Left cardiac atrium (tissue), 4 donors: ENCODE measurements at places on chromosomes 6 and 20.
A peak's percentile ranks its signal among the peaks of the same experiment; 100 is the strongest.

- no peak for DNase-seq
These were observed 197.2 kb upstream of the GGTLC1 start for GRCh38 chr20:24185791-24186190.

DNA sequence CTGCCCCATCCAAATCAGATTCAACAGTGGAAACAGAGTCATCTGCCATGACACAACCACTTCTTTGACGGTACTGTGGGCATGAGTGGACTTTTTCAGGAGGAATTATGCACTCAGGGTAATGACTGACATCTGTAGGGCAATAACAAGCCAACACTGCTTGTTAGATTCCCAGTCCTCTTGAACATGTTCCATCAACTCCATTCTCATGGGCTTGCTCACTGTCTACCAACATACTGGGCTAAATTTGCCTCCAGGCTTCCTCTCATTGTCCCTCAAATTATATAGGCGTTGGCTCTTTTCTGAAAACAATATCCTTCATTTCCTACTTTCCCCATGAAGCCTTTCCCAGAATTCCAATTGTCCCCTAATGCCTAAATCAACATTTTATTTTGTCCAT lies 43.1 kb downstream of the ANKEF1 start:
- no peak for DNase-seq

DNA sequence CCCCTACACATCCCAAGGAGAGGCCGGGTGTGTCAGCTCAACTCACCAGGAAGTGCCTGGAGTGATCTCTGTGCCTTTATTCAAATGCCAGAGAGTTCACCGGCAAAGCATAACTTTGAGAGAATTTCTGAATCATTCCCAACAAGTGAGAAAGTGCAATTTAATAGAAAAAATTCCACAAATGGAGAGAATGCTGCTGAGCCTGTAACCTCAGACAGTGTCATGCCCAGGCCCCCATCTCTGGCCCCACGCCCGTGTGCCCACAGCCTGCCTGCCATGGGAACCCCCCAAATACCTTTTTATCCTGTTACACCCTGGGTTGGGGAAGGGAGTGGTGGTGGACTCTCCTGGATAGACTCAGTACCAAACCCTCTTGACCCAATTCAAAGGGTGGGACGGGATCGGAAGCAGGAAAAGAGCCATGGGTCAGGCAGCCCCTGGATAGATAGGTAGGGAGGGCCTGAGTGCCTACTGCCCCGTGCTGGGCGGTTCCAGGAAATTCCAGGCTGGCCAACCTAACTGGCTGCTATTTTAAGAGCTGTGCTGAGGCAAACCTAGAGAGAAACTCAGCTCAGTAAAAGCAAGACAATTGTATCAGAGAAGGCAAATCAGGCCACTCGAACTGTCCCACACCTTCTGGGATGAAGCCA lies 179.0 kb upstream of the FOXA2 start:
- peak; percentile 59 for DNase-seq

GRCh38 chr6:75081921-75082320 lies 123.9 kb downstream of the COL12A1 start:
- DNase-seq: no peak

- DNase-seq: no peak
These were observed 12.8 kb upstream of the MTFR2 start for GRCh38 chr6:136262940-136263339.

GRCh38 chr20:2631228-2631627 lies 21.2 kb upstream of the NOP56 start:
- no peak for DNase-seq

- DNase-seq: no peak
These were observed 135.1 kb upstream of the COL21A1 start for GRCh38 chr6:56382416-56382940.

GRCh38 chr6:163405412-163406309 lies 8.9 kb upstream of the QKI start:
- peak; percentile 68 for DNase-seq

GRCh38 chr20:21303872-21304586 lies 898 bp downstream of the XRN2 start:
- no peak for DNase-seq

GRCh38 chr20:428658-429200 lies 20.6 kb downstream of the RBCK1 start:
- DNase-seq: no peak

- DNase-seq: peak; percentile 72
These were observed 357.1 kb downstream of the MAFB start for GRCh38 chr20:40331807-40332560.

DNA sequence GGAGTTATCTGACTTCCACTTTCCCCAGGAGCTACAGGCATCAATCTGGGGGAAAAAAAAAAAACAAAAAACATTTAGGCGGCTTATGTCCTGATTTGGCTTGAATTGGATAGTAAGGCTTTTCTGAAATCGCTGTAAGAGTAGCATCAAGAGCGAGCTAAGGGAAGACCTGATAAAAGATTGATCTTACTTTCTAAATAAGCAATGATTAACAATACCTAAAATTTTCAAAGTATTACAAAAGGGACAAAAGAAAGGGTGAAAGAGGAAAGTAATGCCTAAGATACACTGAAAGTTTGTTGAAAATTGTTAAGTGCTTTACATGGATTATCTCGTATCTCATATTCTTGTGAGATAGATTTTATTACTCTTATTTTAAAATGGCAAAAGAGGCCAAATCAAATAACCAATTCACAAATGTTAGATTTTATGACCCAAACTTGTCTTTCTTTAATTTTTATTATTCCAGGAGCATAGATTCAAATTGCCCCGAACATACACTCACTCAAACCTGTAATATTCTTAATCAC lies 106.4 kb upstream of the PRSS16 start:
- no peak for DNase-seq

DNA sequence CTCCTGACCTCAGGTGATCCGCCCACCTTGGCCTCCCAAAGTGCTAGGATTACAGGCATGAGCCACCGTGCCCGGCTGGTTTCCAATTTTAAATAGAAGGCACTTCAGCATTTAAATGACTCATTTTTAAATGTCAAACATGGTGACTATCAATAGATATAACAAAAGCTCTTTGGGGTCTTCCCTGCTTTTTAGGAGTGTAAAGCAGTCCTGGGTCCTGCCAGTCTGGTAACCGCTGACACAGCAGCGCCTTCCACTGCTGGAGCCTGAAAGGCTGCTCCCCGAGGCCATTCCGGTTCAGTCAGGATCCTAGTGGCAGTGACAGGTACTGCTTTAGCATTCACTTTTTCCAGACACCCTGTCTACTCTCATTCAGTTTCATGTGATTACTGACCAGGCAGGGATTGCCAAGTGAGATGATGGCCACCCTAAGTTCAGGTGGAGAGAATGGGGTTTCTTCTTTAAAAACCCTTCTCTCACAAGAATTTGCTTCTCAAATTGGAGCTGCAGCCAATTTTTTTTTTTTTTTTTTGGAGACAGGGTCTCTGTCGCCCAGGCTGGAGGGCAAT lies 5.1 kb downstream of the DIDO1 start:
- peak; percentile 40 for DNase-seq

GRCh38 chr6:33748841-33749240 lies 2.1 kb upstream of the IP6K3 start:
- no peak for DNase-seq

DNA sequence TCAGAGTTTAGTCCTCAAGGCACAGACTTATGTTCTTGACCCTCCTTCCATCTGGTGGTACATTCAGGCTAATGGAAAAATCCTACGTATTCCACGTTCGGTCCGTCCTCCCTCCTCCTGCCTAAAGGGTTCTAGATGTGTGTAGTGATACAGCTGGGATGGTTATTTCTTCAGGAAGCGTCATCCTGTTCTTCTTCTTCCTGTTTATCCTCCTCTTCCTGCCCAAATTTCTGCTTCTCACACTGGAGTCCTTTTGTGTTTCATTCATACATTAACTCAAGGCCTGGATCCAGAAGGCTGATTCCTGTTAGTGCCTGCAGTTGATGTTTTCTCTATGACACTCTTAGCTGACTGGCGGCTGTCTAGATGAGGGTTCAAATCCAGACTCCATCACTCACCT lies 16.8 kb upstream of the UNC93A start:
- no peak for DNase-seq

DNA sequence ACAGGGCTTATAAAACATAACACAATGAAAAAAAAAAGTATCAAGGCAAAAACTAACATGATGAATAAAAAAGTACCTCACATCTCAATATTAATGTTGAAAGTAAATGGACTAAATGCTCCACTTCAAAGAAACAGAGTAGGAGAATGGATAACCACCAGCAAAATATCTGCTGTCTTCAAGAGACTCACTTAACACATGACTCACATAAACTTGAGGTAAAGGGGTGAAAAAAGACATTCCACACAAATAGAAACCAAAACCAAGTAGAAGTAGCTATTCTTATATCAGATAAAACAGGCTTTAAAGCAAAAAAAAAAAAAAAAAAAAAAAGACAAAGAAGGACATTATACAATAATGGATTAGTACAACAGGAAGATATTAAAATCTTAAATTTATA lies 86.9 kb downstream of the TBC1D32 start:
- no peak for DNase-seq

- DNase-seq: no peak
These were observed 237.2 kb upstream of the PRND start for GRCh38 chr20:4484379-4484997.
